ENCODE measurements at places on chromosomes 5 and 9.

- peak overlapping the region; percentile 51 for H3K4me3 ChIP-seq
- H3K4me1 ChIP-seq = no peaks in the 10 kb centered on the region
- peak; percentile 77 for DNase-seq
- peak overlapping the region; percentile 92 for H3K27ac ChIP-seq
These were observed 13.5 kb upstream of the ANKRD18B start for GRCh38 chr9:33510262-33511183.

DNA sequence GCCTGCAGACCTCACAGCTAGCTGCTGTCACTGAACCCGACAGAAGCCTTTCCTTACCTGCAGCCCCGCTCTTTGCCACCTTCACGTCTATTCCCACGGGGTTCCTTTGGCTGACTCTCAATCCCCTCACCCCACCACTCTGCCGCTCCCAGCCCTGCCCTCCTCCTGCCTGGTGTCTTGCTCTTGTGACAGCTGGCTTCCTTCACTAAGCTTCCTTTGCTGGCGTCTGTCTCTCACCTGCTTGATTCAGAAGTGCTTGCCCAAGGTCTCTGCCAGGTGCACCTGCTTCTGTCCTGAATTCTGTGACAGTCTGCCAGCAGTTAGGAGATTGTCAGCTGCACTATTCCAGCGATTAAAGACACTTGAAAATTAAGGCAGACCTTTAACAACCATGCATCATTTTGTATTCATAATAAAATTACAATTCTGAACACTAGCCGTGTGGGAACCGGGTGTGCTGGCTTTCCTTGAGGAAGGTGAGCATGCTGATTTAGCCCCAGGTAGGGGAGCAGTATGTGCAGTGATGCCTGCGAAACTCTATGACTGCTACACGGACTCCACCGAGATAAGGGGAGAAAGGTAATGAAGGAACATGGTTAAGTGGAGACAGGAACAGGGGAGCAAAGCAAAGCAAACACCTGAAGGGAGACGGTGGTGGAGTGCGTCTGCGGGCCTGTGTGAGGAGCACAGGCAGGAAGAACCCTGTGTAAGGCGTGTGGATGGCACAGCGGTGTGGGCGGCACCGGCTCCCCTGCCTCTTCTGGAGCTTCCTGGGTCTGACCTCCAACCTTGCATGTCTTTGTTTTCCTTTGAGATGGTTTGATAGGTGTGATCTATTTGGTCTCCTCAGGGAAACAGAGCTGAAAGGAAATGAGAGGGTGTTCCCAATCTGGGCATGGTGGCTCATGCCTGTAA lies 80.1 kb upstream of the CACNA1B start:
- no peaks in the 10 kb centered on the region for H3K4me1 ChIP-seq
- no peak overlapping the region for H3K27ac ChIP-seq
- H3K36me3 ChIP-seq = peaks cover 20% of the 10 kb centered on the region
- no peak overlapping the region for H3K4me3 ChIP-seq
- DNase-seq = no peak
- H3K27me3 ChIP-seq = no peaks in the 10 kb centered on the region

DNA sequence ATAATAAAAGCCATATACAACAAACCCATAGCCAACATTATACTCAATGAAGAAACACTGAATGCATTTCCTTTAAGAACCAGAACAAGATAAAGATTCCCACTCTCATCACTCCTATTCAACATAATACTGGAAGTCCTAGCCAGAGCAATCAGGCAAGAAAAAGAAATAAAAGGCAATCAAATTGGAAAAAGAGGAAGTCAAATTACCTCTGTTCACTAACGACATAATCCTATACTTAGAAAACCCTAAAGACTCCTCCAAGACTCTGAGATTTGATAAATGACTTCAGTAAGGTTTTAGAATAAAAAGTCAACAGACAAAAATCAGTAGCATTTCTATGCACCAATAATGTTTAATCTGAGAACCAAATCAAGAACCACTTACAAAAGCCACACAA lies 36.6 kb upstream of the HTR4 start:
- no peak for DNase-seq
- H3K4me1 ChIP-seq = no peaks in the 10 kb centered on the region
- no peak overlapping the region for H3K4me3 ChIP-seq
- no peaks in the 10 kb centered on the region for H3K36me3 ChIP-seq
- H3K27ac ChIP-seq = no peak overlapping the region
- H3K27me3 ChIP-seq = no peaks in the 10 kb centered on the region

- H3K27ac ChIP-seq = no peak overlapping the region
- H3K4me3 ChIP-seq = no peak overlapping the region
- no peak for DNase-seq
- H3K4me1 ChIP-seq = peaks cover 10% of the 10 kb centered on the region
These were observed 171.7 kb downstream of the CACNA1B start for GRCh38 chr9:138049085-138049778.

GRCh38 chr5:26003966-26004365 lies 1034.4 kb downstream of the CDH9 start:
- no peak overlapping the region for H3K27ac ChIP-seq
- H3K36me3 ChIP-seq = no peaks in the 10 kb centered on the region
- H3K27me3 ChIP-seq = no peaks in the 10 kb centered on the region
- DNase-seq = peak; percentile 42

GRCh38 chr9:114214181-114214580 lies 58.8 kb downstream of the COL27A1 start:
- H3K27me3 ChIP-seq = no peaks in the 10 kb centered on the region
- no peak for DNase-seq
- no peaks in the 10 kb centered on the region for H3K36me3 ChIP-seq

DNA sequence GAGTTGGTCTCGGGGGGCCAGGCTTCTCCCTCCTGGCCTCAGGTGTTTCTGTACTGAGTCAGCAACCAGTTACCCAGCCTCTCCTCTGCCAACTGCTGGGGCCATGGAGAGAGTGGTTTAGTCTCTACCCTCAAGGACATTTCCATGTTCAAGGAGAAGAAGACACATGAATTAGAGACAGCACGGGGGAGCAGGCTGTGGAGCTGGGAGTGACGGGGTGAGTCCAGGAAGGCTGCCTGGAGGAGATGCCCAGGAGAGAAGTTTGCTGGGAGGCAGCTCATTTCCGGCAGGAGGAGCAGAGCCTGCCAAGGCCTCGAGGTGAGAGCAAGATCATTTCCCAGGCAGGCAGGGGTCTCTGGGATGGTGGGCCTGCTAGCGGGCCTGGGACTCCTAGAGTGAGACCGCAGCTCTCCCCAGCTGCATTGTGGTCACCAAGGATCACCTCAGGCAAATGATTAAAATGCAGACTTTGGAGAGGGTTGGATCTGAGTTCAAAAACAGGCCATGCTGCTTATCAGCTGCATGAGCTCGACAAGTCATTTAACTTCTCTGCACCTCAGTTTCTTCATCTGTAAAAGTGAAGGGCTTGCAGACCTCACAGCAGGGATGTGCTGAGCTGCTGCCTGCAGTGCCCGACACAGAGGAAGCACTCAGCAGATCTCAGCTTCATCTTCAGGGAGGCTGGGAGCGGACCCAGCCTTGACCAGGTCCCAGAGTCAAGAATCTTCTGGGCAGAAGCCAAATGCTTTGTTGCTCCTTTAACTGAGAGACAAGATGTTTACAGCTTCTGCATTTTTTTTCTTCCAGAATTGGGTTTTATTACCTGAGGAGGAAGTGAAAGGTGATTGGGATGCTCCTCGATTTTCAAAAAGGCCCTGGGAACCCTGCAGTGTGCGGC lies 35.2 kb downstream of the NEK6 start:
- peak overlapping the region; percentile 64 for H3K27ac ChIP-seq
- no peak overlapping the region for H3K4me3 ChIP-seq
- DNase-seq = no peak

- H3K4me1 ChIP-seq = peaks cover 3% of the 10 kb centered on the region
- peak overlapping the region; percentile 87 for H3K27ac ChIP-seq
- DNase-seq = peak; percentile 69
- H3K4me3 ChIP-seq = peak overlapping the region; percentile 89
- no peaks in the 10 kb centered on the region for H3K36me3 ChIP-seq
- H3K27me3 ChIP-seq = no peaks in the 10 kb centered on the region
These were observed 679 bp upstream of the KDM4C start for GRCh38 chr9:6757132-6757455.

GRCh38 chr5:156170351-156170961 lies 156.5 kb upstream of the SGCD start:
- H3K36me3 ChIP-seq = no peaks in the 10 kb centered on the region
- H3K27me3 ChIP-seq = no peaks in the 10 kb centered on the region
- no peak overlapping the region for H3K27ac ChIP-seq
- no peaks in the 10 kb centered on the region for H3K4me1 ChIP-seq
- no peak for DNase-seq

GRCh38 chr5:97242341-97242740 lies 59.3 kb upstream of the RIOK2 start:
- no peak overlapping the region for H3K27ac ChIP-seq
- H3K36me3 ChIP-seq = no peaks in the 10 kb centered on the region
- no peak for DNase-seq
- no peaks in the 10 kb centered on the region for H3K27me3 ChIP-seq

Measured in A673 (cell line).